ENCODE measurements at places on chromosomes 5 and 9. TPM values are rescaled to one million over a fixed set of nuclear protein-coding genes. Genes with fewer than 3 reads are reported as not detected.

GRCh38 chr9:113886466-113886865 lies 10.4 kb downstream of the ZNF618 start:
- no peak for DNase-seq

GRCh38 chr9:124011460-124012301 lies at the start of gene LHX2:
Gene LHX2, plus strand, starts transcription at chr9:124011768. Its CDS starts 581 bp downstream, at chr9:124012349.
- peak; percentile 70 for DNase-seq

IL12B gene
- polyA plus RNA-seq: 0.15 TPM

DNA sequence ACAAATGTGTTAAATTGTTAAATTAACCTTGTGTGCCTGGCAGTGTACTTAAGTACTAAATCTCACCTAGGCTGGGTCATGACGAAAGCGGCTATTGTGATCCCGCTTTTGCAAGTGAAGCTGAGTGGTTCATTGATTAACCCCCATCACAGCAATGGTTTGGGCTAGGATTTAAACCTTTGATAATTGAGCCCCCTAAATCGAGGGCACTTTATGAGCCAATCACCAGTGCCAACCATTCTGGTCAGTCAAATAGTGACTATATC lies 22.8 kb downstream of the HNRNPK start:
- no peak for DNase-seq

DNA sequence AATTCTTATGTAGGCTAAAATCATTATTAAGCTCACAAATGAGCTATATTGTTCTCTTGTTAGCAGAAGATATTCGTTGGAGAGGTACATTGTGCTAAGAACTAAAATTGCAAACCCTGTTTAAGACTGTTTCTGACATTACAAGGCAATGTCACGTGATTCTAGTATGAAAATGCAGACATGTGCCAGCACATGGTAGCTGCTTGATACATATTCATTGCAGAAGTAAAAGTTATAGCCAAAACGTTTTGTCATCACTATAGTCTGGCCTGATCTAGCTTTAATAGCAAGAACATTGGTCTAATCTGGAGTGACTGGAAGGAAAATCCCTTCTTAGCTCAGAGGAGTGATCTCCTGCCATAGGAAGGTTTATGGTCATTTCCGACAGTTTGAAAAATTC lies 144.7 kb downstream of the CFAP90 start:
- DNase-seq: peak; percentile 11

DNA sequence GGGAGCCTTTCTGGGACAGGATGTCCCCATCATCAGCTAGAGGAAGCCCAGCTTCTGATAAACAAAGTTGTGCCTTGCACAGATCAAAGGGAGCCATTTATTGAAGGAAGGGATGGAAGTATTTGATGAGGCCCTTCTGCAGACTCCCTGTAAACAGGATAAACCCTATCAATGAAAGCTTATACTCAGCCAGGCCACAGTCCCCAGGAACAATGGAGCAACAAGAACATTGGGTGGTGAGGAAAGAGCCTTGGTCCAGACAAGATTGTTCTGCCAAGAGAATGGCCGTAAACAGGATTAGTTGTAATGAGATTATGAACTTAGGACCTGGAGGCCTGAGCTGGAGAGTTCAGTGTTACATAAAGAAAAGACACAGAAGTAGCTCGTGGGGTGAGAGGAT lies 40.5 kb upstream of the LIFR start:
- no peak for DNase-seq

DNA sequence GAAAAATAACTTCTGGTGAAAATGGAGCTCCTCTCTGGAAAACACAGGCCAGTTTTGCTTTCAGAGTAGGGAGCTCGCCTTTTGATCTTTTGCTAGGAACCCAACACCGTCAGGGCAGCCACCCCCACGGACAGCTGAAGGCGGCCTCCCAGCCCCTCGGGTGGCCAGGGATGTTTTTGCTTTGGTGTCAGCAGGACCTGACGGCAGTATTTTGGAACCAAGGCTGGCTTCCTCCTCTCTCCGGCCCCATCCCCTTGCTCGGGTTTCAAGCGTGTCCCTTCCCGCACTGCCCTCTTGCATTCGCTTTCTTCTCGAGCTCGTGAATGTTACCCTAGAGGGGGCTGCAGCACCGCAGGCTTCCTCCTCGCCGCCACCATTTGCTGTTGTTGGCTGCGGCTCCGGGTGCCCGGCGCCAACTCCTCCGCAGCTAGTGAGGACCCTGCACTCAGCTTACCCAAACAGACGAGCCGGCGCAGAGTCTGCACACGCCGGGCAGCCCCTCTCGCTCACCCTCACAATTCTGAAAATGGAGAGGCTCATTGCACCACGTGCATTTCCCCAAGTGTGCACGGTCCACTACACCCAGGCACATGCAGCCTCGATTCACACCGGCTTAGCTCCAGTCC lies 35.5 kb upstream of the ADAMTSL1 start:
- peak; percentile 70 for DNase-seq

GRCh38 chr9:130444565-130445221 lies at the start of gene ASS1:
Gene ASS1, plus strand, starts transcription at chr9:130444961. Its CDS starts 7,268 bp downstream, at chr9:130452229.
- peak; percentile 36 for DNase-seq

DNA sequence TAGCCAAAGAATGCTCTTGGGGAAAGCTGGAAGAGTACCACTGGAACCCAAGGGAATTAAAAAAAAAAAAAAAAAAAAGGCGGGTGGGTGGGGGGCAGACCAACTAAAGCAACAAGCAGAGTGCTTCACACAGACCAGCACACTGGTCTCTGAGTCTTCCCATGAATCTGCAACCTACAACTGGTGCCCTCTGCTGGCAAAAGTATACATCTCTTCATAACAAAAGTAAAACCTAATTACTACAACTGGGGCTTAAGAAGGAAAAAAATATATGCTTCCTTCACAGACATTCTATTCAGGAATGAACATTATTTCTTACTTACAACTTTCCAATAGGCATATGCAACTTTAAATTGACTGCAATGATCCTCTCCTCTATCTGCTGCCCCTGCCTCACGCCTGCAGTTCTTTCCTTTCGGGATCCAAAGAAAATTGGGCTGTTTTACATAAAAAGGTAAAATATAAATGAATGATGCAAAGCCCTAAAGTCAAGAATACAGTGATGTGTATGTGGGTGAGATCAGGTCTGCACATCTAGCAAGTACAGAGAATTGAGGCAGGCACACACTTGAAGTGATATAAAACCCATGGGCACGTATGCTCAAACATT lies 7.2 kb upstream of the KLHL3 start:
- DNase-seq: peak; percentile 61

OR1Q1 gene
- not detected for polyA plus RNA-seq

SLC6A7 gene
- 0.04 TPM for polyA plus RNA-seq

TLX3 gene
- polyA plus RNA-seq: not detected

DNA sequence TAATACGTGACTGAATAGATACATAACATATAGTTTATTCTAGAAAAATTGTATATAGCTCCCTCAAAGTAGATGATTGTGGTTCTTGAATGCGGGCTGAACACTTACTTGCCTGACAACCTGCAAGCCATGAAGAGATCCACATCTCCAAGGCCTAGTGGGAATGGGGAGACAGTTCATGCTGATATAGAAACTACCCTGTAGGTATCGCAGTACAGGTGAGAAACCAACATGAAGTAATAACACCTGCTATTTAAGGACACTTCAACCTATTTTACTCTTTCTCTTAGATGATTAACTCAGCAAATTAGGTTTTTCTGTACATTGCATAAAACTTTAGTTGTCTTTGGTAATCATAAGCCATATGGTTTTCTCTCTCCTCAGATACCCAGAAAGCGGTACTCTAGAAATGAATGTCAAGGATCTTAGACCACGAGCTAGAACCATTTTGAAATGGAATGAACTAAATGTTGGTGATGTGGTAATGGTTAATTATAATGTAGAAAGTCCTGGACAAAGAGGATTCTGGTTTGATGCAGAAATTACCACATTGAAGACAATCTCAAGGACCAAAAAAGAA lies 47.3 kb downstream of the UHRF2 start:
- no peak for DNase-seq

PHPT1 gene
- polyA plus RNA-seq: 57.7 TPM

DNA sequence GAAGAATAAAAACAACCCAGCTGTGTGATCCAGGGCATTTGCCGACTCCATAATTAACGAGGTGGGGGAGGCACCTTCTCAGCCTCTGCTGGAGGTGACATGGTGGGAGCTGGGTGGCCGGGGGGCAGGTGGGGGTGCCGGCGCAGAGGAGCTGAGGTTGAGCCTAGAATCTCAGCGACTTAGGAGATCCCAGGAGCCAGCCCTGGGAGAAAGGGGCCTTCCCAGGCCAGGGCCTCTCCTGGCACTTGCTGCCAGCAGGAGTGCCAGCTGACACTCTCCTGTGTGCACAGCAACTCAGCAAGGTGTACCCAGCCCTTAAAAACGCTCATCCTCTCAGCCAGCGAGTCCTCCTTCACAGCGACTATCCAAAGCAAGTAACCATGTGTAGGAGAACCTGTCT lies 62.8 kb upstream of the FCN1 start:
- no peak for DNase-seq

Data from right lung (tissue), 10 donors.